ENCODE measurements at places on chromosomes 1 and 21.

DNA sequence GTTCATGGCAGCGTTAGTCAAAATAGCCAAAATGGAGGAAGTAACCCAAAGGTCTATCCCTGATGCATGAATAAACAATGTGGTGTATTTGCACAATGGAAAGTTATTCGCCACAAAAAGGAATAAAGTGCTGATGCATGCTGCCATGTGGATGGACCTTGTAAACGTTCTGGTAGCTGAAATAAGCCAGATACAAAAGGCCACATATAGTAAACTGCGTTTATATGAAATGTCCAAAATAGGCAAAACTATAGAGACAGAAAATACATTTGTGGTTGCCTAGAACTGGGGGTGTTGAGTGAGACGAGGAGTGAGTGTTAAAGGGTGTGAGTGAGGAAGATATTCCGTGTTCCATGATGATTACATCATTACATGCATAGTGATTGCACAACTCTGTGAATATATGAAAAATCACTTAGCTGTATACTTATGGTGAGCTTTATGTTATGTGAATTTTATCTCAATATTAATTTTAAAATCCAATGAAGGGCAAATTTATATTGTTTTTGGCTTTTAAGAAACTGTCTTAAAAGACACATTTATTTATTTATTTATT is 321.3 kb downstream of the KIF26B start:
- no peak for DNase-seq

GRCh38 chr1:7984811-7985210 is 23.3 kb downstream of the PARK7 start:
- no peak for DNase-seq

GRCh38 chr1:156654700-156655099 is 12.8 kb downstream of the BCAN start:
- no peak for DNase-seq

DNA sequence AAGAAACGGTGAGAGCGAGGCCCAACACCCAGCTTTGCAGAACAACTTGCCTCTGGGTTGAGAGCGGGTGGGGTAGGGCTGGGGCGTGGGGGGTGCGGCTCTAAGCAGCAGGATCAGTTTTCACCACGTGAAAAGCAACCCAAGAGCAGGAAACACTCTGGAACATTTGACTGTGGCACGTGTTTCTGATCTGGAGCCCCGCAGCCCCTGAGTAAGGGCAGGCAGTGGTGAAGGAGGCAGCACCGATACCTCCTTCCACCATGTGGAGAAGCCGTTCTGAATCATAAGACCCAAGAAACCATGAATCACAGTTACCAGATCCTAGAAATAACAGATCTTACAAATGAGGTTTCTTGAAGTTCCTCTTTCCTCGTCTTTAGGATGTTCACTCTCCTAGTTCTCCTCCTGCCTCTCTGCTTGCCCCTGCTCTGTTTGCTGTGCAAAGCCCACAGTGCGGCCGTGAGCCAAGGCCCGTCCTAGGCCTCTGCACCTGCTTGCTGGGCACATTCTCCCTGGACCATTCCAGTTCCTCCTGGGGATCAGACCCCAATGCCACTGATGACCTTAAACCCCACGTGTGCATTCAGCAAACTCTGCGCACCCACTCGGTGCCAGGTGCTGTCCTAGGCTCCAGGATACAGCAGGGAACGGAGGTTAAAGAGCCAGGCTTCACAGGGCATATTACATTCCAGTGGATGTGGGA is 31.9 kb downstream of the SLC1A7 start:
- DNase-seq = no peak

DNA sequence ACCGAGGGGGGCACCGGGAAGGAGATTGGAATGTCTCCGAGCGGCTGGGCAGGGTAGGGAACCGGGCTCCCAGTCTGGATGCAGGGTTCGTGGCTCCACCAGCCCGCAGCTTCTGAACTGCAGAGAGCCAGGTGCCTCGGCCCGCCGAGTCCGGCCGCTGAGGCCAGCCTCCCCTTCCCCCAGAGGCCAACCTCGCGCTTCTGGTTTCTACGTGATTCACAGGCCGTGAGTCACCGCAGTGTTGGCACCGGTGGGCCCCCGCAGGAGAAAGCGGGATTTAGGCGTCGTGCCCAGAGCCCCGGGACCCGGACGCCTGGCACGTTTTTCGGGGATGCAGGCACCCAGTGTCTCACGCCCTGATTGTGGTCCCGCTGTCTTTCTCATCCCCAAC is 458 bp downstream of the CRABP2 start:
- no peak for DNase-seq

DNA sequence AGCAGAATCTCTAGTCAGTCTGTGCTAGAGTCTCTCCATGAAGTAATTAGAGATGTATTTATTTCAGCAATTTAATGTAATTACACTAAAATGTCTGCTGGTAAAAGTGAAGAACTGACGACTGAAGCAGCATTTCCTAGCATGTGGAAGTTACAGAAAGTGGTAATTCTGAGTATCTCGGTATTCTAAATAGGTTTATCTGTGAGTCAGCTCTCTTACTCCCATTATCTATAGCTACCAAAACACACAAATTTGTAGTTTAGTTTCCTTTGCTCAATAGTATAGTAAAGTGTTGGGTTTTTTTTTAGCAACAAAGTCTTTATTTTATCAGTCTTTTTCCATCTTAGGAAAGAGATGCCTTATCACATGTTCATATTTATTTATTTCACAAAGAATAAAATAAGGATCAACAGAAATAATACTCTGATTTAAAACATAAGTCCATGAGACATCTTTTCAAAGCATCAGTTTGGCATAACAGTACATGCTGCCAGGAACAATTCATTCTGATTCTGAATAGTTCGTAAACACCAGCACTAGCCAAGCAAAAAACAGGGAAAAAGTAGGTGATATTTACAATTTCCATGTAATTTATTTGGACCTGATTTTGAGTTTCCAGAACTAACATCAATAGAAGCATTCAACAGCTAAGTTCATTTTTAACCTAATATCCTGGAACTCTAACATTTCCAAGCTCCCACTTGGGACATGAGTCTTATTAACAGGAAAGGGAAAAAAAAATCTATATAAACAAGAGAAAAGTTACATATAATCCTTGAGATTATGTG is 76.3 kb downstream of the KCNT2 start:
- no peak for DNase-seq

DNA sequence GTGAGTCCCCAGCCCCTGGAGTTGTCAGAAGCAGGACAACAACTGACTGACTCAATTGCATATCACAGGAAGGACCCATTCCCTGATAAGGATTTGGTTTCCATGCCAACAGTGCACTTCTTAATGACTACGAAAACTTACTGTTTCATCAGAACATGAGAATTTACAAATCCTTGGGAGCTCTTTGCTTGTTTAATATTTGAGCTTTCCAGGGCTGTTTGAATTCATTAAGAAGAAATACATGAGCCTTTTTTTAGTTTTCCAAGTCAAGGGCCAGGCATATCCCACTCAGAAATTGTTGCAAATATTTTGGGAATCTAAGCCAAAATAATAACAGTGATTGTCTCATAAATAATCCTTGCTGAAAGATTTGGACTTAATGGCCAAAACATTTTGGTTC is 27.2 kb upstream of the COL24A1 start:
- no peak for DNase-seq

GRCh38 chr1:64543831-64544230 is 73.9 kb downstream of the CACHD1 start:
- no peak for DNase-seq

DNA sequence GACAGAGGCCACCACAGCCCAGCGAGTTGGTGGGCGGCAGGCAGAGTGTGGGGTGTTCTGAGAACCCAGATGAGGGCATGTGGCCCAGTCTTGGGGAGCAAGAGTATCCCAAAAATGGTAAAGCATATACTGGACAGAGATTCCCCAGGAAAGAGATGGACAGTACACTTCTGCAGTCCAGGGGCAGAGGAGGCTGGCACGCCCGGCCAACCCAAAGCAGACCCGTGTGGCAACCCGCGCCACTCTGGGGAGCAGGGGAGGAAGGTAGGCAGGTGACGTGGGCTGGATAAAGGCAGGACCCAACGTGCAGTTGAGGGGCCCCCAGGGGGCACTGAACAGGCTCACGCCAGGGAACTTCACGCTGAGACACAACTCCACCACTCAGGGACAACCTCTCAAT is 46.4 kb upstream of the RIPK4 start:
- no peak for DNase-seq

DNA sequence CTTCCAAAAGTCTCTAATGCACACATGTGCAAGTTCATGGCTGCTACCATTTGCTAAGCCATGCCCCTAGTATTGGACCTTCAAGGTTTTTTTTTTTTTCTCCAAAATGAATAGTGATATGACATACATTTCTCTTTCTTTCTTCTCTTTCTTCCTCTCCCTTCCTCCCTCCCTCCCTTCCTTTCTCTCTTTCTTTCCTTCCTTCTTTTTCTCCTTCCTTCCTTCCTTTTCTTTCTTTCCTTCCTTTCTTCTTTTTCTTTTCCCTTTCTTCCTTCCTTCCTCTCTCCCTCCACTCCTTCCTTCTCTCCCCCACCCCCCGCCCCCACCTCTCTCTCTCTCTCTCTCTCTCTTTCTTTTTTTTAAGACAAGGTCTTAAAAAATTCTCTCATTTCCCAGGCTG is 3.4 kb upstream of the RNF187 start:
- DNase-seq = no peak

GRCh38 chr1:59690171-59690930 is 124.4 kb upstream of the HOOK1 start:
- DNase-seq = no peak

- DNase-seq = no peak
These were observed 129.0 kb downstream of the LYPLAL1 start for GRCh38 chr1:219302697-219303096.

Measured in right renal cortex interstitium (tissue), 3 donors.